Colonic mucosa (tissue), 4 donors: ENCODE measurements at places on chromosomes 13 and 19. TPM values are rescaled to one million over a fixed set of nuclear protein-coding genes. Genes with fewer than 3 reads are reported as not detected.

Gene CYP4F3
- 8.3 TPM for total RNA-seq

Gene ZNF254
- 11.2 TPM for total RNA-seq

Gene MEIOSIN
- not detected for total RNA-seq

Gene CGB5
- not detected for total RNA-seq

Gene ICAM5
- 1.3 TPM for total RNA-seq

Gene SLC25A42
- total RNA-seq = 3.7 TPM

Gene CEACAM1
- total RNA-seq = 251 TPM
